CD8-positive, alpha-beta T cell (primary cell): ENCODE measurements at places on chromosomes 2 and 18.

GRCh38 chr18:2513616-2514015, 57.7 kb downstream of the METTL4 start:
- no peak for DNase-seq

DNA sequence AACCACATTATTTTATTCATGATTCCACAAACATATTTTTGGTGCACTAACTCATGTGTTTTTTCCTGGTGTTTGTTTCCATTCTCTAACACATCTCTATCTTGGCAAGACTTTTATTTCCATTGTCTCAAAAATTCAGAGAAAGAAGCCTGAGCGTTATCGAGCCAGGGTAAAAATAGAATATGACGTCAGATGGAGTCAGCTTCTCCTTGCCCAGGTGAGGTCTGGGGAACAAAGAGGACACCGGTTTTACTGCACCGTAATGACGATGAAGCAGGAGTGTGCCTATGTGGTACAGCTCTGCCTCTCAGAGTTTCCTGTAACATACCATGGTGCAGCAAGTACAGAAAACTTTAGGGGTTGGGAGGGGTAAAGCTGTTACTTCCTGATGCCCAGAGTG, 661.6 kb downstream of the PLCL1 start:
- DNase-seq: no peak

DNA sequence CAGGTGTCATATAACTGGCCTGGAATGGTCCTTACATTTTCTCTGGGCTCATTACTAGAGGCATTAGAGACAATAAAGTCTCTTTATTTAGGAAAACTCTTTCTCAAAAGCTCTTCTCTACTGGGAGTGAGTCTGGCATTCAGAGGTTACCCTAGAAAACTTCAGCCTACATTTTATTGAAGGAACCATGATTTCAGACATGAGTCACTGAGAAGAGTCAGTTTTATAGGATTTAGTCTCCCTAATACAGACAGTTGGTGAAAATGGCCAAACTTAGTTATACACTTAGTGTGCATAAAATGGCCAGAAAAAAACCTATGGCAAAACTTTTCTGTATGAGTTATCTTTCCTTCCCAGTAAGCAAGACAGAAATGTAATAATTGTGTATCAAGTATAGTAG, 689.4 kb downstream of the ZEB2 start:
- no peak for DNase-seq

GRCh38 chr2:60633615-60634014, 80.2 kb upstream of the BCL11A start:
- DNase-seq: no peak

DNA sequence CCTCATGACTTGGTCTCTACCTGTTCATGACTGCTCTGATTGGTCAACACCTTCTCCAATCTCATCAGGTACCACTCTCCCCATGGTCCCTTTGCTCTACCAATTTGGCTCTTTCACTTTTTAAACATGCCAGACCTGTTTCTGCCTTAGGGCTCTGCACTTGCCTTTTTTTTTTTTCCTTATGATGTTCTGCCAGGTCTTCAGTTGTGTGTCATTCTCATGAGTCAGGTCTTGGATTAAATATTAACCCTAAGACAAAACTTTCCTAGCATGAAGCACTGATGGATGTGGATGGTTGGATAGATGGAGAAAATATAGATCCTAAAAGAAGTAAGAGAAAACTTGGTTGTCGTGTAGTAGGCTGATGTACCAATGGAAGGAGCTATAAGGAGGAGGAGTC, 219.3 kb downstream of the TTC32 start:
- no peak for DNase-seq
